ENCODE measurements at places on chromosomes 6 and 20.
A peak's percentile ranks its signal among the peaks of the same experiment; 100 is the strongest.

- peak; percentile 93 for DNase-seq
These were observed 29.2 kb downstream of the SGK1 start for GRCh38 chr6:134288538-134289203.

- no peak for DNase-seq
These were observed 93.8 kb upstream of the IMPG1 start for GRCh38 chr6:76166297-76166696.

DNA sequence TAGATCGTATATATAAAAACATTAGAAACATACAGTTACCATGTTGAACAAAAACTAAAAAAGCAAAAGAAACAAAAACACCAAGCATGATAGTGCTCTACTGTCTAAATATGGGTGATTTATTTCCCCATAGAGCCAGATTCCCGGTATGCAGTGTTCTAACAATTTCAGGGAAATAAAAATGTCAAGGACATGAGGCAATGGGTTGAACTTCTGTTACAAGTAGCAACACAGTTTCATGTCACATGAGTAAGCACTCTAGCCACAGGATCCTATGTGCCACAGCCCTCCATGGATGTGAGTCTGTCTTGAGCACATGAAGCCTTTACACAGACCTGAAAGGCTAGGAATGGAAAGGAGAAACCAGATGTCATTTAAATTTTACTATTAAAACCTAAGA lies 96.0 kb downstream of the MAP3K5 start:
- DNase-seq, result no peak

- no peak for DNase-seq
These were observed 536.3 kb downstream of the CDH26 start for GRCh38 chr20:60494476-60494875.

DNA sequence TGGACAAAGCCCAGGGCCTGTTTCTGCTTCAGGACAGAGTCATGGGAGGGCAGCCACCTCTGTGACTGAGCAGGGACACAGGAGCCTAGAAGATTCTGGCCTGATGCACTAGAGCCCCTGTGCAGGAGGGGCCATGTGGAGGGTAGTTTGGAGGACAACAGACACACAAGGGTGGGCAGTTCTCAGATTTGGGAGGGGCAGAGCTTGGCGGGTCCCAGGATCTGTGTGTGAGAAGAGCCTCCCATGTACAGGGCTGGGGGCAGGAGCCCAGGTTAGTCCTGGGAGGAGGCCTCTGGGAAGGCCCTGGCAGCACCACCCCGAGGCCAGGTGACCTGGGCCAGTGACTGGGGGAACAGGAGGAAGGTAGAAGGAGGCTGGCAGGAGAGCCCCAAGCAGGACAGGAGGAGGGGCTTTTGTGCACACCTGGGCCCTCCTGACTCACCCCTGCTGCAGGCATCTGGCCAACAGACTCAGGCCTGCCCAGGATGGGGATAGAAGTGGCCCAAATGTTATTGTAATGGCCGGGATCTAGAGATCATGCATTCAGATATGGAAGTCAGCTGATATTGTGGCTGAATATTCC lies 1.4 kb upstream of the ULBP3 start:
- DNase-seq, result no peak

All from fibroblast of skin of scalp (primary cell).